ENCODE measurements at places on chromosomes 7 and 10.

DNA sequence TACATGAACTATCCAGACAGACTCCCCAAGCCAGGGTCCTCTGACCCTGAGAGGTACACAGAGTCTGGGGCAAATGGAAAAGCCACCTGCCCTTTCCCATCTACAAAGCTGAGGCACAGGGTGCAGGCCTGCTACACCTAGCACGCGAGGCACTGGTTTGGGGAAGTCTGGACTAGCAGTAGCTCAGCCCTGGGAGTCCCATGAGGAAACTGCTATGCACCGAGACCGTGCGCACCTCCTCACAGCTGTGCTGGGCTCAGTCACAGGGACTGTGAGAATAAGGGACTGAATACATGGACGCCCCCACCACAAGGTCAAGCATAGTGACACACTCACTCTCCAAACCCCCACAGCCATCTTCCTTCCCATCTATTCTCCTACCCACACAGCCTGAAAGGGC, 8.2 kb downstream of the MAT1A start:
- peaks cover 89% of the 10 kb centered on the region for H3K4me1 ChIP-seq
- no peak for DNase-seq
- no peaks in the 10 kb centered on the region for H3K27me3 ChIP-seq
- peak overlapping the region; percentile 93 for H3K27ac ChIP-seq
- H3K4me3 ChIP-seq = peak overlapping the region; percentile 37

DNA sequence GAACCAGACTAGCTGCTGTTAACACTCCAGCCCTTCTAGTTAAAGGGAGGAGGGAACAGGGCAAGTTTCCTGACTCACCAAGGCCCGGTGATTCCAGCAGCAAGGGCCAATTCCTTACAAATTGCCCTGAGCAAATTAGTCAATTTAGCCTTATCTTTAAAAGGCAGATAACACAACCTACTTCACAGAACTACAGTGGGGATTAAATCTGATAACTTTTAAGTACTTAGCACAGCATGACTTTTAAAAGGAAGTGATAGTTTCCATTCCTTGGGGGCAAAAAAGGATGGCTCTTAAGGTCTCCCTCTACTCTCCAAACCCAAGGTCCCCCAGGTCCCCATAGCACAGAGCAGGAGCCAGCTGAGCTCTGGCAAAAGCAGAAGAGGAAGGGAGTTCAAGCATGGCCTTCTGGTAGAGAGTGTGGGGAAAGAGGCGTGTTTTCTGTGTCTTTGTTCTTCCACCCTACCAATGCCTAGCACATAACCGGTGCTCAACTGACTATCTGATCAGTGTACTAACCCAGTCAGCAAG, 4.0 kb downstream of the CDCA7L start:
- DNase-seq = no peak
- H3K27ac ChIP-seq = no peak overlapping the region
- H3K27me3 ChIP-seq = no peaks in the 10 kb centered on the region
- H3K4me1 ChIP-seq = peaks cover 10% of the 10 kb centered on the region
- no peaks in the 10 kb centered on the region for H3K36me3 ChIP-seq
- no peak overlapping the region for H3K4me3 ChIP-seq

GRCh38 chr10:121422096-121422495, 176.1 kb downstream of the FGFR2 start:
- no peaks in the 10 kb centered on the region for H3K4me1 ChIP-seq
- no peaks in the 10 kb centered on the region for H3K36me3 ChIP-seq
- H3K27ac ChIP-seq = no peak overlapping the region
- no peak overlapping the region for H3K4me3 ChIP-seq

- H3K27ac ChIP-seq = no peak overlapping the region
- H3K4me1 ChIP-seq = no peaks in the 10 kb centered on the region
- DNase-seq = no peak
- H3K4me3 ChIP-seq = no peak overlapping the region
- no peaks in the 10 kb centered on the region for H3K27me3 ChIP-seq
Observed at GRCh38 chr7:16493266-16493665, 27.7 kb upstream of the SOSTDC1 start.

DNA sequence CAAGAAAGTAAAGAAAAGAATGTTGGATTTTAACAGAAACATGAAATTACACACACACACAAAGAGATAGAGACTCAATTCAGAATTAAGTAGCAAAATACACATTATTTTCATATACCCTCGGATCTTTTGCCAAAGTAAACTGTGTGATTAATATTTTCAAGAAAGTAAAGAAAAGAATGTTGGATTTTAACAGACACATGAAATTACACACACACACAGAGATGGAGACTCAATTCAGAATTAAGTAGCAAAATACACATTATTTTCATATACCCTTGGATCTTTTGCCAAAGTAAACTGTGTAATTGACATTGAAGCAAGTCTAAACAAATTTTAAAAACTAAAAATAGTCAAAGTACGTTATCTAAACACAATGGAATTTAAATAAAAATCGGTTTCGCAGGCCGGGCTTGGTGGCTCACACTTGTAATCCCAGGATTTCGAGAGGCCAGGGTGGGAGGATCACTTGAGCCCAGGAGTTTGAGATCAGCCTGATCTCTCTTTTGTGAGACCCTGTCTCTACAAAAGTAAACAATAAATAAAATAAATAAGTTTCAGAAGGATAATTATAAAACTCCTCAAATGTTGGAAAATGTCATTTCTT, 337.3 kb upstream of the MAGI2 start:
- no peaks in the 10 kb centered on the region for H3K4me1 ChIP-seq
- H3K27me3 ChIP-seq = no peaks in the 10 kb centered on the region
- no peak for DNase-seq
- H3K27ac ChIP-seq = no peak overlapping the region

- H3K4me3 ChIP-seq = no peak overlapping the region
- H3K4me1 ChIP-seq = no peaks in the 10 kb centered on the region
- no peak overlapping the region for H3K27ac ChIP-seq
- peaks cover 10% of the 10 kb centered on the region for H3K36me3 ChIP-seq
- no peak for DNase-seq
- no peaks in the 10 kb centered on the region for H3K27me3 ChIP-seq
Observed at GRCh38 chr7:151372612-151373265, 31.1 kb downstream of the NUB1 start.

DNA sequence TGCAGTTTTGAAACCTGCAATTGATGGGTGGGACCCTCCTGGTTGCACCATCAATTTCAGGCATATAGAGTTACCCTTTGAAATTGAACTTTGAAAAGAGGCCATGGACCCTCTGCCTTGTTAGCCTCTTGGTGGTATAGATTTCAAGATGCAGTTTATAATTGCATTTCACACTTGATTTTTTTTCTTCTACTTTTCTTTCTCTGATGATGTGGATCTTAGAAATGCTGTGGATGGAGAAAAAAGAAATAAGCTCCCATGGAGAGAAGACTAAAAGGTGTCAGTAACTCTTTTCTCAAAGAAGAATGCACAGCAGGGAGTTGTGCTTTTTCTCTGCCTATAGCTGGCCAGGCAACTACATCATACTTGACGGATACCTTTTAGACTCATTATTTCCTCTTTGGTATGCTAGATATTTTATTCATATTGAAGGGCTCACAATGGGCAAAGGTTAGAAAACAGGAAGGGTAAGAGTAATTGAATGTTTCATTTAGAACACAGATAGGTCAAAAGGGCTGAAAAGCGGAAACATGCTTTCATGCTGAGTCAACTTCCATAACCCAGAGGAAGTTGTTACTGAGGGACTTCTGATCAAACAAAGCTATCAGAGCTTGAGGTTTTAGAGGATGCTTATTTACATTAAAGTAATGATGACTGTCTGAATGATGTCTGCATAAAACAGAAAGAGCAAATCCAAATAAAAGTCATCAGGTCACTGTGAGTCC, 773.2 kb upstream of the LRRN3 start:
- no peaks in the 10 kb centered on the region for H3K4me1 ChIP-seq
- DNase-seq = no peak
- no peak overlapping the region for H3K27ac ChIP-seq
- H3K36me3 ChIP-seq = no peaks in the 10 kb centered on the region
- H3K4me3 ChIP-seq = no peak overlapping the region

GRCh38 chr7:1624999-1625927, 44.8 kb upstream of the ELFN1 start:
- no peaks in the 10 kb centered on the region for H3K36me3 ChIP-seq
- H3K27ac ChIP-seq = no peak overlapping the region
- no peak for DNase-seq
- H3K4me1 ChIP-seq = no peaks in the 10 kb centered on the region
- no peaks in the 10 kb centered on the region for H3K27me3 ChIP-seq
- H3K4me3 ChIP-seq = no peak overlapping the region

DNA sequence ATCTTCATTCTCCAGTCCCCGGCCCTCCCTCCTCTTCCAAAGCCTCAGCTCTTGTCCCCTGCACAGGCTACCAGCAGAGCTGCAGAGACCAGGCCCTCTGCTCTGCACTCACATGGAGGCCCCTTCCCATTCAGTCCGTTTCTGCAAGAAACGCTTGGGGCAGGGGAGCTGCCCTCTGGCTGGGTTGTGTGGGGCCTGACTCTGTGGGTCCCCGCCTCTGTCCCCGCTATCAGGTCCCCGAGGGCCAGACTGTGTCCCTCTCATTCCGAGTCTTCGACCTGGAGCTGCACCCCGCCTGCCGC, 1.5 kb downstream of the PCOLCE start:
- peak overlapping the region; percentile 67 for H3K4me3 ChIP-seq
- no peaks in the 10 kb centered on the region for H3K36me3 ChIP-seq
- H3K27ac ChIP-seq = peak overlapping the region; percentile 47
- H3K4me1 ChIP-seq = peaks cover 20% of the 10 kb centered on the region
- no peak for DNase-seq

DNA sequence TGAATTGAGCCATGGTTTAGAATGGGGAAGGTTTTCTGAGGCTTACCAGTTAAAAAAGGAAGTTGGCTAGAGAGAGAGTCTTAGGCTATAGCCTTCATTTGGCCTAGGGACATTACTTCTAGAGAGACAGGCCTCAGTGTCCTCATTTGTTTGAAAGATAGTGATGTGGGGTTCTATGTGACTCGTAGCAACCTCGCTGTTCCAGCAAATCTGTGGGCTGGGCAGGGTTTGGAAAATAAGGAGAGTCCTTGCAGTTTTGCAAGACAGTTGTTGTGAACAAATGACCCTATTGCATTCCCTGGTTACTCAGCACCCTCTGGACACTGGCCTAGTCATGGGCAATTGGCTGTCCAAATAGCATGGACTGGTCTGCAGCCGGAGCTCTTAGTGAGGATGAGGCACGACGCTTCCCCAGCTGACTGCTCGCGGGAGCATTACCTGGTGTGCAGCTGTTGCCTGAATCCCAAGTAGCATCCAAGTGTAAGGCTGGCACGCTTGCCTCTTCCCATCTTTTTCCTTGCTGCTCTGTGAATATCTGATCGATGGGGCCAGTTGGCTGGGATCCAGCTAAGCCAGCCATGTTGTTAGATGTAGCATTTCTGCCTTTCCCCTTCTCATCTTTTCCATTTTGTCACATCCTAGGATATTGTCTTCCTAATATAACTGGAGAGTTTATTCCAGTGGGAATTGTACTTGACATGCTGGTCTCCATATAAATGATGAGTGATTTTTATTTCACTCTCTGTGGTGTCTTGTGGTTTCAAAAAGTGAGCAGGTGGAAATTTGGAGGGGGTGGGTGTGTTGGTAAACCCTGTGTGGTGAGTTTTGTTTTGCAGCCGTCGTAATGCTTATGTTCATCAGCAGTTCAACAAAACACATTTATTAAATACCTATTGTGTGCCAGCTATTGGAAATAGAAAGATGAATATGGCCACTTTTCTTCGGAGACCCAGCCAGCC, 99.8 kb downstream of the SND1 start:
- H3K4me3 ChIP-seq = no peak overlapping the region
- no peaks in the 10 kb centered on the region for H3K27me3 ChIP-seq
- peak; percentile 71 for DNase-seq
- peaks cover 34% of the 10 kb centered on the region for H3K4me1 ChIP-seq
- H3K27ac ChIP-seq = no peak overlapping the region

DNA sequence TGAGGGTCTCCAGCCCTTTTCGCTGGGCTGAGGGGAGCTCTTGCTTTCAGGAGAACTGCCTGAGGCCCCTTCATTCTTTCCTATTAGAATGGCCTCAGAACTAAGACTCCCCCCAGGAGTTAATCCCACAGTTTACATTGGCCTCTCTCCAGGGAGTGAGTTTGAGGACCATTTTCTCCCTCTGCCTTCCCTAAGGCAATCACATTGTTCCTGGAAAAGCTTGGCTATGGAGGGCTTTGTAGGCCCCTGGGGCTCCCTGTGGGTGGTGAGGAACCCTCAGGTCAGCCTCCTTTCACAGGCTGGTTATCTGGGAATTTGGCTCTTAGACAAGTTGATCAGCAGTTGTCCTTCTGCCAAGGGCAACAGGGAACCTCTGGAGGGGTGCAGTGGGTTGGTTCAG, 343.7 kb downstream of the RPS24 start:
- H3K4me3 ChIP-seq = no peak overlapping the region
- H3K27me3 ChIP-seq = no peaks in the 10 kb centered on the region
- no peaks in the 10 kb centered on the region for H3K36me3 ChIP-seq
- DNase-seq = no peak
- H3K27ac ChIP-seq = no peak overlapping the region

- H3K27me3 ChIP-seq = no peaks in the 10 kb centered on the region
- no peaks in the 10 kb centered on the region for H3K36me3 ChIP-seq
- no peak overlapping the region for H3K4me3 ChIP-seq
- DNase-seq = no peak
Observed at GRCh38 chr10:28367929-28368484, 65.1 kb upstream of the MPP7 start.

DNA sequence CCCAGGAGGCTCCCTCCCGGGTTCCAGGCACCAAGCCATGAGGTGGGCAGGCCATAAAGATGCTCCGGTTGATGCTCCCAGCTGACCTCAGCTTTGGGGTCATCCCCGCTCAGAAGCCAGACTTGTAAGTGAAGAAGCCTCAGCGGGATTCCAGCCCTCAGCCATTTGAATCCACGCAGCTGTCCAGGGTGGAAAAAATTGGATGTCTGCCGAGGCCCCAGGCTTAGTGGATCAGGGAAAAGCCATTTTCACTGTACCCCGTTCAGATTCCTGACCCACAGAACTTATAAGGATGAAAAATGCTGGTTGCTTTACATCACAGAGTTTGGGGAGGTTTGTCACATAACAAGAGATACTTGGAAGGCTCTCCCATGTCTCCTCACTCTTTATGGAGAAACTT, 49.2 kb upstream of the CPN1 start:
- H3K27me3 ChIP-seq = no peaks in the 10 kb centered on the region

- no peaks in the 10 kb centered on the region for H3K27me3 ChIP-seq
- no peaks in the 10 kb centered on the region for H3K36me3 ChIP-seq
Observed at GRCh38 chr7:157820796-157821195, 484.0 kb downstream of the DNAJB6 start.

Measured in right lobe of liver (tissue), 6 donors.